ENCODE measurements at places on chromosomes 3 and 15.

- DNase-seq, result no peak
Measured at GRCh38 chr3:149501524-149501923, 27.0 kb downstream of the TM4SF4 start.

DNA sequence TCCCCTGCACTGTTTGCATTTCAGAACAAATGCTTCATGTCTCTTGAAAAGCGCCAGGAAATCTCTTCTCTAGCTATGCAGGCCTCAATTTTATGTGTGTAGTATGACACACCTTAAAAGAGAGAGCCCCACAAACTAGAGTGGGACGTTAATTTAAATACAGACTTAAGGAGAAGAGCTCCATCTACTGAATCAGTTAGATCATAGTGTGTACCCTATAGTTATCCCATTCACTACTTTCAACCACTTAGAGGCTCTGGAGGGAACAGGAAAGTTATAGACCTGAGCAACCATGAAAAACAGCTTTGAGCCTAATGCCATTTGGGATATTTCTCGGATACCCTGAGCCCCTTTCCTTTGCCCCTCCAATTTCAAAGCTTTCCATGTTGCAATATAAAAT, 153.7 kb downstream of the TIGIT start:
- DNase-seq, result peak; percentile 84

- peak; percentile 50 for DNase-seq
Measured at GRCh38 chr3:141482245-141482922, 4.4 kb upstream of the RASA2 start.

GRCh38 chr3:175325440-175325839, 466.3 kb downstream of the NAALADL2 start:
- no peak for DNase-seq

DNA sequence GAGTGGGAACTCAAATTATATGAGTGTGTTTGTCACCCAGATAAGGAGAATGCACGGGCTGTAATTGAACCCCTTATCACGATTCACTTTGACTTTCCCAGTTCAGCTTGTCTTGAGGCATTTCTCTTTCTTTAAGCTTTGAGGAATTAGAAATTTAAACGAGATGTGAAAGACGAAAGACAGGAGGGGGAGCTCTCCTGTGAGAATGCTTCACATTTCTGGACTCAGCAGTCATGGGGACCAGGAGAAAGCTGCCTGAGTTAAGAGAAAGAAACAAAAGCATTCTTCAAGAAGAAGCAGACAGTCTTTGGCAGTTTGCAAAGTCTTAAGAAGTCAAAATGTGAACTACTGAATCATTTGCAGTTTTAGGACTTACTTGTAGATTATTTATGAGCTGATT, 205.6 kb downstream of the NECTIN3 start:
- peak; percentile 4 for DNase-seq

- no peak for DNase-seq
Measured at GRCh38 chr3:52388933-52389332, 56.0 kb downstream of the SEMA3G start.

DNA sequence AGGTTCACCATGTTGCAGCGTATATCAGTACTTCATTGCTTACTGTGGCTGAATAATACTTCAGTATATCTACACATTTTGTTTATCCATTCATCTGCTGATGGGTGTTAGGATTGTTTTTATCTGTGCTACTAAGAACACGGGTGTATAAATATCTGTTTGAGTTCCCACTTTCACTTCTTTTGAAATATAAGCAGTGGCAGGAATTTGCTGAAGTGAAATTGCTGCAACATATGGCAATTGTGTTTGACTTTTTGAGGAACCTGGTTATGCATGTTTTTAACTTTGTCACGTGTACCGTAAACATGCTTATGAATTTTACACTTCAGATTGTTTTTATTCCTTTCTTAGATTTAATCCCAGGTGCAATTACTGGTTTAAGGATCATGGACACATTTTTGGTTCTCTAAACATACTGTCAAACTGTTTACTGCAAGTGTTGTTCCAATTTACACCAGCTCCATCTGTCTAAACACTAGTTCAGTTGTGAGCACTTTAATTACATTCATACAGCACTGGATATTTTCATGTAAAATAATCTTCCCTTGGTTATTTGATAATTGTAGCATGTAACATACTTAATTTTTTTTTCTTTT, 23.1 kb downstream of the TRAK1 start:
- no peak for DNase-seq

GRCh38 chr3:49255718-49256511, 21.1 kb downstream of the C3orf62 start:
- no peak for DNase-seq

GRCh38 chr3:171765511-171765887, 44.8 kb downstream of the PLD1 start:
- DNase-seq, result no peak

- DNase-seq, result no peak
Measured at GRCh38 chr3:177601152-177601551, 403.9 kb upstream of the TBL1XR1 start.

DNA sequence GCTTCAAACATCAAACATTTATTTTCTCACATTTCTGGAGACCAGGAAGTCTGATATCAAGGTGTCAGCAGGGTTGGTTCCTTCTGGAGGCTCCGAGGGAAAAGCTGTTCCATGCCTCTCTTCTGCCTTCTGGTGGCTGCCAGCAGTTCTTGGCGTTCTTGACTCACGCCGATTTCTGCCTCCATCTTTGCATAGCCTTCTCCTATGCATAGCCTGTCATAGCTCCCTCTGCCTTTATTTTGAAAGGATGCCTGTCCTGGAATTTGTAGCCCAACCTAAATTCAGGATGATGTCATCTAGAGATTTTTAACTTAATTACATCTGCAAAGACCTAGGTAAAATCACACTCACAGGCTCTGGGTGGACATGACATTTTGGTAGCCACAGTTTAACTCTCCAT, 70.4 kb downstream of the RGMA start:
- peak; percentile 33 for DNase-seq

- DNase-seq, result no peak
Measured at GRCh38 chr3:24853685-24854490, 359.2 kb upstream of the THRB start.

DNA sequence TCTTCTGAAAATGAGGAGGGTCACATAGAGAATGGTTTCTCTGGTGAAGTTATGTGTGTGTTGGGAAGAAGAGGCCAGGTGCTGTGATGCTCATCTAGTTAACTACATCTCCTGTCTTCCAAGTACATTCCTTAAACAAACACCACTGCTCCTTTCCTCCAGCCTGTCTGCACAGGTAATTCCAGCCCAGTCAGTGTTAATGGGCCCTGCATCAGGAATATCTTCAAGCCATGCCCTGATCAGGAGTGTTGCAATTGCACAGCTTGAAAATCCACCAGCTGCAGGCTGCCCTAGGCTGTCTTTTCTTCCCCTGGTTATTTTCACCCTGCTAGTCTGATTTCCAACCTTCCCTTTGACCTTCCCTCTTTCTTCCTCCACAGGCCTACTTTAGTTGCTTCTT, 41.9 kb upstream of the LMOD3 start:
- DNase-seq, result no peak

DNA sequence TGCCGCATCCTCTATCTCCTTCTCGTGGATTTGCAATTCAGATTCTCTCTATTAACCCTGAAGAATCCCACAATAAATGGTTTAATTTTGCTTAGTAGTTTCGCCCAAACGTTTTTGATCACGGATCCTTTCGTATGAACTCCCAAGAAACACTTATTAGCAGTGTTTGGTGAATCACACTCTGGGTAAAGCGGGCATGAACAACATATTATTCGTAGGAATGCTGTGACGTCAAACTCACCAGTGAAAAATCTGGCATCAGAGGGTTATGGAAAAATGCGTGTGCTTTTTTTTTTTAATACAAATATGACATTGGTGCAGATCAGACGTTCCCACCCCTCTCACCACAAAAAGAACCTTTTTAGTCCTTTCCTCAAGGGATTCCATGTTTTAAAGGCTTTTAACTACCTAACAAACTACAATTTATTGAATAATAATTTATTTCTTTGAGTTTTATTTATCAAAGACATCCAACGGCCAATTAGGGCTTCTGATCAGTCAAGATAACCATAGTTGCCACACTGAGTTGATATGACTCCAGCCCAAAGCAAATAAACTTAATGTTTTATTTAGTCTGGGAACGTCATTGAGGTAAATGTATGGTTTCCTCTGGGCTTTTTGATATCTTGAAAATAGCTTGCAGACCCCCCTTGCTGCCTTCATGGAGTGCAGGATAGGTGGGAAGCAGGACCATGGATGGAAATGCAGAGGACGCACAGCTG, 45.5 kb upstream of the CGNL1 start:
- no peak for DNase-seq

GRCh38 chr3:171230865-171231264, 204.3 kb upstream of the SLC2A2 start:
- no peak for DNase-seq

DNA sequence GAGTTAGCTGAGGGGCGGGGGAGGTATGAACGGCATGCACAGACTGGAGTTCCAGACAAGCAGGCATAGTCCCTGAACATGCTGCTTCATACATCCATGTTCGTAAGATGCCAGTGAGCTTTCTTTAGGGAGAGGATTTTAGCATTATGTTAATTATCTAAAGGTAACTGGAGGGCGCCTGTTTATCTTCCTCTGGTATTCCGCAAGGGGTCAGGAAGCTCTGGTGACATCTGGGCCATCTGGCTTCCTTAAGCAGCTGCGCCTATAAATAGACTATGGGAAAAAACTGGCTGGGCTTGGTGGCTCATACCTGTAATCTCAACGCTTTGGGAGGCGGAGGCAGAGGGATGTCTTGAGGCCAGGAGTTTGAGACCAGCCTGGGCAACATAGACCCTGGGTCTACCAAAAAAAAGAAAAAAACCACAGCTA, 1.5 kb upstream of the FBXO22 start:
- DNase-seq, result no peak

DNA sequence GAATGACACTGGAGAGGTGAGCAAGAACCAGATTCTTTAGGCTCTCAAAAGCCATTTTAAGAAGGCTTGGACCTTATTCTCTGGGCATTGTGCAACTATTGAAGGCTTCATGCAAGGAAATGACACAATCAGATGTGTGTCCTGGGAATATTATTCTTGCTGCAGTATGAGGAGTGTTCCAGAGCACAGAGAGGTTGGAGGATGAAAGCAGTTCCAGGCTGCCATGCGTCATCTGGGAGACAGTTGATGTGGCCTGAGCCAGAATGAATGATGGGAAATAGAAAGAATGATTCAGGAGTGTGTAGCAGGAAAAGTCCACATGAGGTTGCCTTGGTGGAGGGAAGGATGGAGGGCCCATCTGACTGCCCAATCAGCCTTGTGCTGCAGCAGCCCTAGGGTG, 123.1 kb downstream of the CHCHD6 start:
- DNase-seq, result no peak

DNA sequence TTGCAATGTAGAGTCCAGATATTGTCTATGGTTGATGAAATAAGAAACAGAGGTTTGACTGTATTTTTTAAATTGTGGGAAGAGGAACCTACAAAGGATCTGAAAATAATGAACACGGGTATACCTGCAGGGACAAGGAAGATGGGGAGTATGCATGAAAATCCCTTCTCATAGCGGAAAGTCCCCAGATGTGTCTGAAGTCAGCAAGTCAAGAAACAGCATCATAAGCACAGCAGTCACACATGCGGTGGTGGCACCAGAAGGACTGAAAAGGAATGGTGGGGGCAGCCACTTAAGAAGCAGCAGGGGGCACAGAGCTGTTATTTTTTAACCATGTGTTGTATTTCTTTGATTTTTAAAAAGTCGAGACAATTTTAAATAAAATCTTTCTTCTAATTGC, 4.7 kb downstream of the MRPS11 start:
- no peak for DNase-seq

DNA sequence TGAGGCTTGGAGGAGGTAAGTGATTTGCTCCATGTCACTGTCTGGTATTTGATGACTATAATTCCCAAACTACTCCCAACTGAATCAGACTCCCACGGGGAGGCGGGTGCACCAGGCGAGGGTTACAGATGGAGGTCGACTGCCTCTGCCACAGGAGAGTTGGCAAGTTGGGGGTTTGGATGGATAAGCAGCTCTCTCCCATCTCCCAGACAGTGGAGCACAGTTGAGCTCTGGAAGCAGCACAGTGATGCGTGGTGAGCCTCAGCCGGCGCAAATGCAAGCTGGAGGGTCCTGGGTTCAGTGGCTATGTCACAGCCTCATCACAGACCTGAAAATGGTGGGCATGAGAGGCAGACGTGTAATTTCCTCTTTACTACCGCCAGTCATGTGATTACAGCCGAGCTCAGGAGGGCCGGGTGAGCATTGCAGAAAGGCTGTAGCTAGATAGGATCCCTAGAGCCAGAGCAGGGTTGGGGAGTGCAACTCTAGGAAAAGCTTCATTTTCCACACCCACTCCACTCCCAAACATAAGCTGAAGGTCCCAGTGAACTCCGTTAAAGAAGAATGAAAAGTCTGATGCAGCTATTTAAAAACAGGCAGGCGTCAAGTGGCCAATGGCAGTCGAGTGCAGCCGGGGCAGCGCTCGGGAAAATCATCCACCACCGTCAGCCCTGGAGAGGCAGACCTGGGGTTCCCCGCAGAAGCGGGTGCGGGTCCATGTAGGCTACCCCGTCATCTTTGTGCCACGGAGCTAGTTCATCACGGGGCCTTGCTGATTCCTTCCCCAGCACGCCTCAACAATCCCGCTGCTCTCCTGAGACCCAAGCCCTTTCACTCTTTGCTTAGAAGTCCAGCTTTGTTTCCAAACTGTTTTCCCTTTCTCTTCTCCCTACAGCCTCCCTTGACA, 33.3 kb upstream of the VPS8 start:
- DNase-seq, result no peak

- DNase-seq, result no peak
Measured at GRCh38 chr15:91824256-91824655, 29.3 kb upstream of the SLCO3A1 start.

Measured in A673 (cell line).